Stimulated activated naive B cell treated with anti-CD40 and anti-IgM and Interleukin-4, amounts not matched to agents 10 μg/mL and 1 μg/mL and 100 μg/mL, for 72 hours (primary cell): ENCODE measurements at places on chromosomes 1 and 21.

DNA sequence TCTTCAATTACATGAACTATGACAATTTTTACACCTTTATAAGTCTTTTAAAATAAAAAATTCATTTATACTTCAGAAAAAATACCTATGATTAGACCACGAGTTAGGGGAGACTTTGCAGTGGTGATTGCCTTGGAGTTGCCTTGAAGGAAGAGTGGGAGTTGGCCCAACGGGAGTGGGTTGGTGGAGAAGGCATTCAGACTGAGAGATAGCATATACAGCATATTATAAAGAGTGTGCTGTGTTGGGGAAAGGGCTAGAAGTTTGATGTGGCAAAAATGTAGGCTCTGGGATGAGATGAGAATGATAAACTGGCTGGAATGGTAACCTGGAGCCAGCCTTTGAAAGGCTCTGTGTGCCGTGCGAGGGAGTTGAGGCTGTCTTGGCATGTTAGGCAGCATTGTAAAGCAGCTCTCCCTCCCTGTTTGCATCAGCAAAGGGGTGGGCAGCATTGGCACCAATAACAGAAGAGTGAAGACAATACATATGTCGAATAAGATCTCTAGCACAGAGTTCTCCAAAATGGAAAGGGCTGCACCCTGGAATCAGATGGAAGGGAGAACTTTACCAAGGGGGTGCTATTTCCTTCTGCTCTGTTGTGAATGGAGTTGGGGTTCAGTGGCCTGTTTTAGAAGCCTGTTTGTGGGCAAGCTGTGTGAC lies 24.4 kb downstream of the MPZL1 start:
- no peak for DNase-seq

DNA sequence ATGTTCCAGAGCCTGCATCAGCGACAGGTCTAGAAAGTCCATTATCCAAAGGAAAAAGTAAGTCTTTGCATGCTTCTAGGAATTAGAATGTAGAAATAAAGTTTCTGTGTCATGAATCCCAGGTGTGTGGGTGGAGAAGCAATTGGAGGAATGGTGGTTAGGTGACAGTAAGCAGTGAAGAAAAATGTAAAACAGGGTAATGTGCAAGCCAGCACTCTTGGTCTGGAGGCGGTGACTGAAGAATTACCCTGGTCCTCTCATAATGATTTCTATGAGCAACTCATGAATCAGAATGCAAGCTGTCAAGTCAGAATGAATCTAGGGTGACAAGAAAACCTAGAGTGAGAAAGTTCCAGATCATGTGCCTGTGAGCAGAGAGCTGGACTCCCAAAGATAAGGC lies 33.6 kb downstream of the PLPPR4 start:
- DNase-seq, result no peak

DNA sequence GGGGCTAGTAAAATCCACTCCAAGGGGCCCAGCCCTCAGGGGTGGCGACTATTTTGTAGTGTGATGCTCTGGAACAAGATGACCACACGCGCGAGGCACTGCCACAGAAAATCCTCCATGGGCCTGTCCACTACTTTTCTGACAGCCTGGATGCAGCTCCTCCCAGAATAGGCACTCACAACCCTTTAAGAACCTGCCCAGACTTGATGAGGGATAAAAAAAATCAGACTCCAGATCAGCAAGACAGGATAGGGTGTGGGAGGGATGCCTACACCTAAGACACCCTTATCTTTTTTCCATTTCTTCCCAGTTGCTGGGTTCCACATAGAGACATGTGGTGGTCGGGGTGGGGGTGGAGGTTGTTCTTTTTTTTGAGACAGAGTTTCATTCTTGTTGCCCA lies 33.5 kb downstream of the PCAT6 start:
- DNase-seq, result no peak

DNA sequence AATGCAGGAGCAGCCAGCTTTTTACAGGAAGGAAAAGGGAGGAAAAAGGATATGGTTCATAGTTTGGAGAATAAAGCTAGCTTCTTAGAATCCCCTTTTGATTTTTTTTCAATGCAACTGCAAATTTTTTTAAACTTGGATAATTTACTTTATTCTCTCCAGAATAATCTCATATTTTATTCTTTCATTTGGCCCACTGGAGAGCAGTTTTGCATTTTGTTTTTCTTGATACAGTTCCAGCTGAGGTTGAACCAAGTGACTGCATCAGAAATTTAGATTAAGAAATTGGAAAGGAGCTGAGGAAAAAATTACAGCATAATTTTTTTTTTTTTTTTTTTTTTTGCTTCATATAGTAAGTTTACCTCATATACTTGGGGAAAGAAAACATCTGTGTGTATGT lies 22.8 kb downstream of the GABPA start:
- no peak for DNase-seq

DNA sequence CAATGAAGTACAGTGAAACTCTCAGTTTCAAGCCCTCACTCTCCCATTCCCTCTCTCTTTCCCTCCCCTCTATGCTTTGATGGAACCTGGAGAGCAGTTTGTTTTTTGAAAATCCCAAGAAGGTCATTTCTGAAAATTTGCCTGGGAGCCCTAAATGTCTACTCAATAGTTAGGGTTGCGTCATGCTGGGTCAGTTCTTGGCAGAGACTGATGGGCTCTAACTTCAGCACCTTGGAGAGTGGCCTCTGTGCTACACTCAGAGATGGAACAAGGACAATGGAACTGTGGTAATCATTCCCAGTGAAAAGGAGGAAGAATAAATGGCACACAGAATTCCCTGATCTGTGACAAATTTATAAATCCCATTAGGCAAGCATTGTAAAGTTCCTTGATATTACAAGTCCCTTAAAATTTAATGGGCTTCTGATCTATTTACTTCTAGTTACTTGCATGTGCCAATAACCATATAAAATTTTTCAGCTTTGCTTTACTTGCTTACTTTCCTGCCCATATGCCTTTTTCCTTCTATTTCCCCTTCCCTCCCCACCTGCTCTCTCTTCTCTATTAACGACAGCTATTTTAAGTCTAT lies 182.9 kb upstream of the KCND3 start:
- no peak for DNase-seq

DNA sequence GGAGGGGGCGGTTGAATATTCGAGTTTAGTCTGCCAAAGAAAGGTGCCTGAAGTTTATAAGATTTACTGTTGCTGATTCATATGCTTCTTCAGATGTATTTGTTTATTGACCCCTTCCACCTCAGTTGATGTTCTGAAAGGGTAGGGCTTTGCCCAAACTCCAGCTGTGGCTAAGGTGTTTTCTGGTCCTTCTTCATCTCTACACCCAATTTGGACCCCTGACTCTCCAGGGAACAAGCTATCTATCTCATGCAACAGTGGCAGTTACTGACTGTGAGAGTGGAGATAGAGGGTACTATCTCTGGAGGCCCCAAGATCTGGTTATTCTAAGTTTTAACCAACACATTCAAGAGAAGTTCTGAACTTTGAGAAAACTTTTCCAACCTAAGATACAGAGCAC lies 12.6 kb upstream of the ALG14 start:
- DNase-seq, result no peak

DNA sequence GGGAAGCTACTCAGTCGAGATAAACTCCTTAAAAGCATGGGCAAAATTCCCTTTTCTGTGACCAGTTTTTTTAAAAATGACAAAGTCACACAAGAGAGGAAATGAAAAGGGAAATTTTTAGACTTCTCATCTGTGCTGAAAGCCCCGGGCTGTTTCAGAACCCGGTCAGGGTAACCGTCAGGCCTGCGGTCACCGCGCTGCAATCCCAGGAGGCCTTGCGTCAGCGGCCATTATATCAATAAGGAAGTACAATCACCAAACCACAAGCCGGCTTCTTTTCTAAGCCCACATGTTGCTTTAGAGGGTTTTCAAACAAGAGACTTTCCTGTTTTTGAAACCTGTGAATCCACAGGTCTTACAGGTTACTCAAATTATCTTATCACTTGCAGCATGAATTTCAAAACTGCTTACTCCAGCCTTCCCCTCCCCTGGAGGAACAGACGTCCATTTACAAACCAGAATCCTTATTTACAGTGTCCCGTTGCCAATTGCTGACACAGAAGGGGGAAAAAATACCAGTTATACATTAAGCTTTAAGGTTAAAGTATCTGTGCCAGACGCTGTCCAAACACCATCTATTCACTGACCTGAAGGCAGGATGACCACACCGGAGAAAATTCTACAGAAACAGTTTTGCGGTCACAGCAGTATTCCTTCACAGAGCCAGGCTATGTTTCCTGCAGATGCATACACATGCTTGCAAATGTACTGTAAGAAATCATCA lies 165.3 kb downstream of the TOMM20 start:
- peak; percentile 93 for DNase-seq

DNA sequence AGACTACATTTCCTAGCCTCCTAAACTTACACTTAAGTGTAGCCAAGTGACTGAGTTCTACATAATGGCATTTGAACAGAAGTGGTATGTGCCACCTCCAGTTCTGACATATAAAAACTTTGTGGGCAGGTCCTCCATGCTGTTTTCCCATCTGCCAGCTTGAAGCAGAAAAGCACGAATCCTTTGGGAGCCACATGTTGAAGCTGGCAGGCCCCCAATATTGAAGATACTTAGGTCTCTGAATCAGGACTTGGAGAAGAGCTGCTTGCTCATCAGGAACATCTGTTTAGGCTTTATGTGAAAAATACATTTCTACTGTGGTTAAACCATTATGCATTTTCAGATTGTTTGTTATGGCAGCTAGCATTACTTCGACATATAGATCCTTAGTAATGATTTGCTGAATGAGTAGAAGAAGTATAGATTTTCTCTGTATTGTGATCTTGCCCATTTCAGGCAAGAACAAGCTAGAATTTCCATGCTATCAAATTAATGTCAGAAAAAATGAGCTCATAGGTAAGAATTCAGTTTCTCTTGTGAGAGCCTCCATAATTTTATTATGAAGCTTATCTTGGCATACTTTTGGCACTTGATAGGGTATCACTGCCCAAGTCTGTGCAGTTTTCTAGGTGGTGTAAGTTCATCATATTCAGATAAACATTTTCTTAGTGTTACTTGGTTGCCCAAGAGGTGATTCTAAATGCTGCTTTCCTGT lies 68.4 kb downstream of the GDAP2 start:
- no peak for DNase-seq

GRCh38 chr1:44784094-44785028 lies 3.6 kb downstream of the BEST4 start:
- no peak for DNase-seq

GRCh38 chr21:44697811-44698734 lies 1.1 kb downstream of the KRTAP10-12 start:
- no peak for DNase-seq

GRCh38 chr1:243397613-243398321 lies 141.9 kb downstream of the SDCCAG8 start:
- no peak for DNase-seq

DNA sequence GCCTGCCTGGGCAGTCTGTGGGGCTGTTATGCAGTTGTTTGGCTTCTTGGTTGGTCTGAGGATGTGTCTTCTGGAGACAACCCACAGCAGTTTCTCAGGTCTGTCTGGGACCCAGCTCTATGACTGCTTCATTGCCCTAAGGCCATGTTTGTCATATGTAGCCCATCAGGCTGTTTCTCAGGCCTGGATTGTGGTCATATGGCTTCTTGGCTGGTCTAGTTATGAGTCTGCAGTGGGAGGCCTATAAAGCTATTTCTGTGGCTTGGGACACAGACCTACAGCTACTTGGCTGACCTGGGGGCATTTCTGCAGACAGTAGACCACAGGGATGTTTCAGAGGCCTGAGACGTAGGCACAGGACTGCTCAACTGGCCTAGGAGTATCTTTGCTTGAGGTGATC lies 41.5 kb downstream of the CHIA start:
- no peak for DNase-seq

GRCh38 chr21:14523234-14523633 lies 22.9 kb downstream of the SAMSN1 start:
- no peak for DNase-seq

- DNase-seq, result no peak
Observed at GRCh38 chr1:67880056-67880601, 46.9 kb upstream of the GNG12 start.

GRCh38 chr21:46294647-46295176 lies 8.6 kb downstream of the YBEY start:
- no peak for DNase-seq

- no peak for DNase-seq
Observed at GRCh38 chr1:160081261-160081936, at the start of gene KCNJ9. TSS of gene KCNJ9 (plus strand) at chr1:160081538. CDS start at chr1:160084031, 2,493 bp downstream.

GRCh38 chr1:204230211-204230610 lies 16.4 kb upstream of the GOLT1A start:
- DNase-seq, result no peak

DNA sequence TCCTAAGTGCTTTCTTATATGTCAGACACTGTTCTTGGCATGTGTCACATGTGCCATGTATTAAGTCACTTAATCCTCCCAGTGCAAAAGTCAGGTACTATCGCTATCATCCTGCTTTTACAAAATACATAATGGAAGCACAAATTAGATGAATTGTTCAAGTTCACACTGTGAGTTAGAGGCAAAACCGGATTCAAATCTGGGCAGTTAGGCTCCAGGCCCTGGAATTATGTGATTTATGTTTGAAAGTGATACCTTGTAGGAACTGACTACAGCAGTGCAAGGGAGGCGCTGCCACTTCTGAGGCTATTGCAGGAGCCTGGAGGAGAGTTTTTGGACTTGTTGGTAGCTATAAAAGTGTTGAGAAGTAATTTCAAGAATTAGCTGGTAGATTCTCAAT lies 358.3 kb downstream of the HLX start:
- no peak for DNase-seq

DNA sequence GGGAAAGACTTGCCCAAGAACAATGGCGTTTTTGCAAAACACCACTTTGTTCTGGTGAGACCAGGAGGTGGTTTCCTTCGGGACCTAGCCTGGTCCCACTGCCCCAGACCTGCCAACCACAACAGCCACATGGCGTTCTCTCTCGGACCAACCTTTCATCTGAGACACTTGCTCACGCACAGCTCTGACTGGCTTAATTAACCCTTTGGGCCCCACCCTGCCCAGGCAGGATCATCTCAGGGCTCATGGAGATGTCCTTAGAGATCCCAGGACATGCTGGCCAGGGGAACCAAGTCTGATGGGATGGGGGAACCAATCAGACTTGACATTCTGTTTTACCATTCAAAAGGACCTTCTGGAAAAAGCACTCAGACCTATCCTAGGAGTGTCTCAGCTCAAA lies 97.8 kb upstream of the SLC2A1 start:
- DNase-seq, result no peak

GRCh38 chr1:45846931-45847330 lies 43.5 kb downstream of the MAST2 start:
- DNase-seq, result no peak

DNA sequence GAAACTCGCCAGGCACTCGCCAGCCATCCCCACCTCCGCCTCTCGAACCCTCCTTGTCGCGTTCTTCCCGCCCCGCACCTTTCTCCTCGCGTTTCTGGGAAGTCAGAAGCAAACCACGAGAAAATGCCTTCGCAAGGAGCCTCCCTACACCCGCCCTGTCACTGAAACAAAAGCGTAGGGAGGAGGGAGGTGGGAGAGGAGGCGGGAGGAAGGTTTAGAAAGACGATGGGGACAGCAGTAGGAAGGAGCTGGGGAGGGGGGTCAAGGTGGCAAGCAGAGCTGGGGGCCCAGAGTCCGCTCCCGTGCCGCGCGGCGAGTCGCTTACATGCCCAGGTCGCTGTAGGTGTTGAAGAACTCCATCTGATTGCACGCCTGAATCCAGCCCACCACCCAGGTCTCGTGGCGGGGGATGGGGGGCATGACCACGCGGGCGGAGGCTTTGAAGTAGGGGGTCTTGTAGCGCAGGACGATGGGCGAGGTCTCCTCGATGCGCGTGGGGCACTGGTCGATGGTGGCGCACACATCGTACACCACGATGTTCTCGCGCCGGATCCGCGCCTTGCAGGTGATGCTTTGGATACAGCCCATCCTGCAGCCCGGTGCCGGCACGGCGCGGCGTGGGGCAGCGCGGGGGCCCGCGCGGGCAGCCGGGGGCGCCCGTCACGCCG lies 1.0 kb downstream of the FAM78B start:
- DNase-seq, result no peak
